ENCODE measurements at places on chromosomes 13 and 19.
A peak's percentile ranks its signal among the peaks of the same experiment; 100 is the strongest.

- DNase-seq = no peak
Measured at GRCh38 chr19:42114412-42114811, 17.8 kb downstream of the POU2F2 start.

GRCh38 chr19:1606138-1606651 lies 933 bp upstream of the UQCR11 start:
- no peak for DNase-seq

GRCh38 chr13:84366506-84366905 lies 484.2 kb upstream of the SLITRK1 start:
- DNase-seq = no peak

GRCh38 chr19:18160971-18161635 lies 8.1 kb downstream of the PIK3R2 start:
- DNase-seq = peak; percentile 85

- no peak for DNase-seq
Measured at GRCh38 chr19:35692010-35692409, 12.3 kb upstream of the ZBTB32 start.

DNA sequence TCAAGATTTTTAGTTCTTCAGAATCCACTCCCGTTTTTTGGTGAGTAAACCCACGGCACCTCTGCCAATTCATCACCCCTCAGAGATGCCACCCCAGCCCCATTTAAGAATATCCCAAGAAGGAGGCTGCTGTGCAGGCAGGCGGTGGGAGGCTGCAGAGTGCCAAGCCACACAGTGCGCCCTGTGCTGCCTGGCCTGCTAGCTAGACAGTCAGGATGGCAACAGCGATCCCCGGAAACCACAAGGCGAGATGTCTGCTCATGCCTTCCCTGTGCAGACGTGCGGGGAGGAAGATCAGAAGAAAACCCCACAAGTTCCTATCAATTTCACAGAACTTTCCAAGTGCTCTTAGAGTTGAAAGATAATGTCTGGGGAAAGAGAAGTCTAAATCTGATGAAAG lies 64.8 kb upstream of the GPR183 start:
- peak; percentile 50 for DNase-seq

DNA sequence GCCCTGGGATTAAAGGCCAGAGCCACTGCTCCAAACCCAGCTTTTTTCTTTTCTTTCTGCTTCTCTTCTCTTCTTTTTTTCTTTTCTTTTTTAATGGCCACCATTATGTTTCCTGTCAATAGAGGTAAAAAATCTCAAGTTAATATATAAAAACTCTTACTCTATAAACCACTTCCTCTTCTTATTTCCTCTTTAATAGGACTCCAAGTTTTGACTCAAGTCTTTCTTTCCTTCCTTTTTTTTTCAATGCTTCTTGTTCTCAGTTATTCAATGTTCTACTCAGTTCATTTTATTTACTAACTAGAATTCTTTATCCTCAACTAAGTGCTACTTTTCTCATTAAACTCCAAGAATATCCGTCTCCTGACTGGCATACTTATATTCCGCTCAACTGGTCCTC lies 27.1 kb upstream of the MYCBP2 start:
- DNase-seq = no peak

DNA sequence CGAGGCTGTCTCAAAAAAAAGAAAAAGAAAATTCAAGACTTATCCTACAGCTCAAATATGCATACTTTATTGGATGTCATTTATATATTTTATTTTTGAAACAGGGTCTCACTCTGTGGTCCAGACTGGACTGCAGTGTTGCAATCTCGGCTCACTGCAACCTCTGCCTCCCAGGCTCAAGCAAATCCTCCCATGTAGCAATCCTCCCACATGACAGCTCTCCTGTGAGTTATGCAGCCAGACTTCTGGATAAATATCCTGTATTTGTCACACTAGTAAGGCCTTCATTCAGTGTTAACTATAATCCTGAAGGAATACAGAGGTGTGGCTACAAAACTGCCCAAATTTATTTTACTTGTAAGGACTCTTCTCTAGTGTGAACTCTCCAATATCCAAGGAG lies 7.2 kb downstream of the ZNF552 start:
- DNase-seq = no peak

GRCh38 chr13:31138515-31138914 lies 23.2 kb downstream of the HSPH1 start:
- no peak for DNase-seq

- DNase-seq = no peak
Measured at GRCh38 chr19:8835446-8835845, 3.3 kb downstream of the MBD3L1 start.

DNA sequence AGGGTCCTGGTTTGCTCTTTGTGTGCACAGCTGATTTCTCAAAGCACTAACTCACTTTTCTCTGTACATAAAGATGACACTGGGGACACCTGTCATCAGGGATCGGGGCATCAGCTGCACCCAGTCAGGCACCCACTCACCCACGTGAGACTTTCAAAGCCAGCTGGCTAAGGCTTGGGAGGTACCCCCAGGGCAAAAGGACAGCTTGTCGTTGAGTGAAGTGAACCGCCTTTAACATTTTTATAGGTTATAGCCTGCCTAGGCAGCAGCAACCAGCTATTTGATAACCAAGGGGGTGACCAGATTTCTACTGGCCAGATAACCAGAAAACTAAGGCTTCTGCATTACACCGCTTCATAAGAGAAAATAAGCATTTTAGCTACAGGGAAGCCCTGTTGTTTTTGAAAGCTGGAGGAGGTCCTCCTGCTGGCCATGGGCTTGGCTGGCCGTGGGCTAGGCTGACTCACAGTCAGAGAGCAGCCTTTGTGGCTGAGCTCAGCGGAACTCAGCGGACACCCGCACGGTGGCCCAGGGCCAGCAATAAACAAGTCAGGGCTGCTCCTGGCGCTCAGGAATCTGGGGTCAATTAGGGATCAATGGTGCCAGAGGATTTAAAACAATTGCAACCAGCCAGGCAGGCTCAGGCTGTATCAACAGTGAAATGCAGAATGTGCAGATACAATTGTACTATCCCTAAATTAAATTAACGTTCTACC lies 57.1 kb downstream of the ALOX5AP start:
- DNase-seq = no peak

GRCh38 chr13:101210774-101211173 lies 205.5 kb downstream of the NALCN start:
- no peak for DNase-seq

GRCh38 chr13:21435687-21436151 lies 23.4 kb downstream of the ZDHHC20 start:
- DNase-seq = peak; percentile 75

- DNase-seq = no peak
Measured at GRCh38 chr19:30047432-30047831, 105.4 kb downstream of the URI1 start.

- DNase-seq = no peak
Measured at GRCh38 chr19:4987692-4988370, 18.9 kb downstream of the KDM4B start.

GRCh38 chr13:112107289-112107688 lies 40.3 kb downstream of the SOX1 start:
- DNase-seq = no peak

- DNase-seq = no peak
Measured at GRCh38 chr13:109130093-109130835, 500.9 kb downstream of the MYO16 start.

DNA sequence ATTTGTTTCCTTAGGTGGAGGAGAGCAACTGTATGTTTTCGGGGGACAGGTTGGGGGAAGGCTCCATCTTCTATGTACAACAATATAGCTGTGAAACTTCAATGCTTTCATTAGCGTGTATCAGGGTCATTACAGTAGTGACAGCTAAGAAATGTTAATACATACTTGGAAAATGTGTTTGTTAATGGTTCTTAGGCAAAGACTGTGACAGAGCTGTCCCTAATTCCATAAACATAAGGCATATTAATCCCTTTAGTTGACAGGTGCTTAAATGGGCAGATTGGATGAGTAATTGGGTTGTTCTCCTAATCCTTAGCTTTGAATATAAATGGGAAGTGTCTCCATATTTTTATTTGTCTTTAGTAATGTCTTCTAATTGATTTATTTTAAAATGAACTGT lies 313.7 kb downstream of the HS6ST3 start:
- no peak for DNase-seq

DNA sequence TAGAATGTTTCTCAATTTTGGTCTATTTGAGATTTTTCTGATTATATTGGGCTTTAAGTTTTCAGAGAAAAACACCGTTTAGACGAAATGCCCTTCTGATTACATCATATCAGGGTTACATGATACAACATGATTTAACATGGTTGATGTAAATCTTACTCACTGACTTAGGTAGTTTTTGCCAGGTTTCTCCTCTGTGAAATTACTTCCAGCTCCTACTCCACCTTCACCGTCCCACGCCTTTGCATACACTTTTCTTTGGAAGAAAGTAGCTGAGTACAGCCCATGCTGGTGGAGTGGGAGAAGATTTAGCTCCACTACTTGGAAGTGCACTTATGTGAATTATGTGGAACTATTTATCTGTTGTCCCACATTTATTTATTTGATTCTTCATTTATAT lies 433.2 kb upstream of the KLHL1 start:
- no peak for DNase-seq

GRCh38 chr19:51172223-51172622 lies 30.1 kb downstream of the SIGLEC7 start:
- no peak for DNase-seq

DNA sequence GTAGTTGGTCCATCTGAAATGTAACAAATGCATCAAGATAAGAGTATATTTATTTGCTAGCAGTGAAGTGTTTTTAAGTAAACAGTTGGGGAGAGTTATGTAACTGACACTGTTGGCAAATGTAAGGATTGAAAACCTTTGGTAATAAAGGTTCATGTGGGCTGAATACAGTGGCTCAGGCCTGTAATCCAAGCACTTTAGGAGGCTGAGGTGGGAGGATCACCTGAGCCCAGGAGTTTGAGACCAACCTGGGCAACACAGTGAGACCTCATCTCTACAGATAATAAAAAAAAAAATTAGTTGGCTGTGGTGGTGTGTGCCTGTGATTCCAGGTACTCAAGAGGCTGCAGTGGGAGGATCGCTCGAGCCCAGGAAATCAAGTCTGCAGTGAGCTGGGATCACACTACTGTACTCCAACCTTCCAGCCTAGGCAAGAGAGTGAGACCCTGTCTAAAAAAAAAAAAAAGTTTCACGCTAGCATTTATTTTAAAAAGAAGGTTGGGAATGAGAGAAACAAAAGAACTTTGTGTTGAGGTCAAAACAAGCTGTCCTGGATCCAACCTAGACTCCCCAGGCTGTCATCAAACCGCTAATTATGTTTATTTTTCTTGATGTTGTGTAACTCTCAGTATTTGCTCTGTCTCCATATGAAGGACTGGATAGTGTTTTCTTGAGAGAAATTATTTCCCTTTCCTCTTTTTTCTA lies 20.7 kb downstream of the SETDB2 start:
- no peak for DNase-seq

DNA sequence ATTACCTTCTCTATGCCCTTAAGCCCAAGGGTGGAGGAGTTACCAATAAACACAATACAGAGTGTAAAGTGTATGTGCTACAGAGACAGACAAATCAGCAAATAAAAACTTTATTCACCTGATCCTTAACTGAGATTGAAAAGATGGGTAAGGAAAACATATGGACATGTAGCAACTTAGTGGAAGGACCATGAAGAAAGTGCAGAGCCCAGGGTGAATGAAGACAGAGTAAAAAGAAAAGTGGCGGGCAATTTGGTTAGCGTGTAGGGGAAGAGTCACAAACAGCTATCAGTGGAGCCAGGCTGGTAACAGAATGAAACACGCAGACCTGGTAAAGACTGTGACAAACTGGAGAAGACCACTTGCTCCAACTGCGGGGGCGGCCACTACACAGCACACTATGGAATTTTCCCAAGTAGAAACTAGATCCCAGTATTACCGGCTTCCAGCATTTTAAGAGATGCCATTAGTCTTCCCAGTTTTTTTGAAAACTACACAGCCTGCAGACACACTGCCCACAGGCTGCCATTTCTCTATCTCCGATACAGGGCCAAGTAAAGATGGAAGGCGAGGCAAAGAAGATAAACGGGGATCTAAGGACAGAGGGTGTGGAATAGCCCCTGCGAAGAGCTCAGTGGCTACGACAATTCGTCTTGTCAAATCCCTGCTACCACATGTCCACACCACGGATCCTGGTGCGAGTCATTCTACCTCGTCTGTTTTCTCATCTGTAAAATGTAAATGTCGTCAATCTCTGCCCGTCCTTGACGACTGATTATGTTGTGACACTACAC lies 1.2 kb downstream of the UQCRFS1 start:
- peak; percentile 27 for DNase-seq

DNA sequence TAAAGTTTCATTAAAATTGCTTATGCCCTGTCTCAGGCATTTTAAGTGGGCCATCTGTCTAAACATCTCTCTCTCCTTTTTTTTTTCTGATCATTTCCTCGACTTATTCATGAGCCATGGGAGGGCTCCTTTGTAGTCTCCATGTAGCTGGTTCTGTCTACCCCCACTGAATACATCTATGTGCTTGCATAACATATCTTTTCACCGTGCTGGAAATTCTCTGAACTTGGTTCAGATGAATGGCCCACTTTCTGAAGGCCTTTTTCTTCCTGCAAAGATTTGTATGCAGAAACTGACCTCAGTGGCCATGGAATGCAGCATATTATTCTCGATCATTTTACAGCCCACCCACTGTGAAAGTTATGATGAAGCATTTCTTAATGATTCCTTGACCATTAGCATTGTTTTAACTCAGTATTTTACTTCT lies 225.3 kb downstream of the GGACT start:
- DNase-seq = no peak

GRCh38 chr13:25673711-25674110 lies 301.9 kb downstream of the ATP8A2 start:
- no peak for DNase-seq

- DNase-seq = no peak
Measured at GRCh38 chr13:25633093-25633492, 261.3 kb downstream of the ATP8A2 start.

DNA sequence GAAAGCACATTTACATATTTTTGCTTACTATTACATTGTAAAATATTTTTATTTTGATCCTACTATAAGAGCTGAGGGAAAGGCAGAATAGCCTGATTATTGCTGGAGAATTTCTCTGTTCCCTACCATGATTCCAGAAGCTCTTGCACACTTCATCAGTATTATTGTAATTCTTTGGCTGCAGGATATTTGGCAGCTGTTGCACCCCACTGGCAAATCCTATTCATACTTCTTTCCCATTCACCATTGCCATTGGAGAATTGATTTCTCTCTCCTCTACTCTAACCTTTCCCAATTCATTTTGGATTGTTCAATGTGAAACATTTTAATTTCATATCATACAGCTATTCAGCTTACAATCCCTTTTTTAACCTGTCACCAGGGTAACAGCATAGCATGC lies 238.0 kb downstream of the GGACT start:
- no peak for DNase-seq

GRCh38 chr13:46143184-46143701 lies 38.4 kb upstream of the CPB2 start:
- DNase-seq = no peak

Measured in activated CD4-positive, alpha-beta memory T cell treated with anti-CD3 and anti-CD28 coated beads, Interleukin-2, amount 10 ng/mL, durations not matched to agents 7 days and 5 days (primary cell).